ENCODE measurements at places on chromosomes 12 and 14.

DNA sequence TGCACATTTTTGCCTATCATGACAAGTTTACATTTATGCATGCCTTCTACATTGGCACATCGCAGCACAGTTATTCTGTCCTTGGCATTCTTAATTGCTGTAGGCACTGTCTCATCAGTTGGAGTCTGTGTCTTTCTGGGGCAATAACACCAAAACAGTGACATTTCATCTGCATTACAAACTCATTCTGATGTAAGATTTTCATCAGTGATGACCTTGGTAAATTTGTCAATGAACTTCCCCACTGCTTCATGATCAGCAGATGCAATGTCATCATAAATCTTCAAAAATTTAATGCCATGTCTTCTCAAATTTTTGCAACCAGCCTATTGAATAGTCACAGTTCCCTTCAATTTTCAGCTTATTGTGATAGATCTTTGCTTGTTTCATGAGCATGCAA is 85.5 kb downstream of the CAPZA3 start:
- no peak for DNase-seq

GRCh38 chr14:88901189-88901588 is 76.7 kb downstream of the TTC8 start:
- peak; percentile 26 for DNase-seq

- DNase-seq = no peak
Observed at GRCh38 chr12:28794786-28795185, 354.3 kb upstream of the FAR2 start.

DNA sequence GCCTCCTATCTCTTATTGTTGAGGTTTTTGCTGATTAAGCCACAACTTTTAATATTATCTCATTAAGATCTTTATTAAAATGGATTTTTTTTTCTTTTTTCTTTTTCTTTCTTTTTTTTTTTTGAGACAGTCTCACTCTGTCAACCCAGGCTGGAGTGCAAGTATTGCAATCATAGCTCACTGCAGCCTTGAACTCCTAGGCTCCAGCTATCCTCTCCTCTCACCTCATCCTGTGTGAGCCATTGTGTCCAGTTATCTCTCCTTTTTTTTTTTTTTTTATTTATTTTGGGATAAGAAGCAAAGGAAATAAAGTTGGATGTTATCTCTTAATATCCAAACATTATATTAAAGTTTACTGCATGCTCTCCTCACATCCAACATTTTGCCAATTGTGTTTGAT is 12.7 kb downstream of the VEZT start:
- DNase-seq = no peak

Data from G401 (cell line).